Amygdala (tissue), 56 donors: ENCODE measurements at places on chromosomes 1 and 21.

GRCh38 chr1:195568389-195568788 is 1039.9 kb downstream of the KCNT2 start:
- no peak for DNase-seq

DNA sequence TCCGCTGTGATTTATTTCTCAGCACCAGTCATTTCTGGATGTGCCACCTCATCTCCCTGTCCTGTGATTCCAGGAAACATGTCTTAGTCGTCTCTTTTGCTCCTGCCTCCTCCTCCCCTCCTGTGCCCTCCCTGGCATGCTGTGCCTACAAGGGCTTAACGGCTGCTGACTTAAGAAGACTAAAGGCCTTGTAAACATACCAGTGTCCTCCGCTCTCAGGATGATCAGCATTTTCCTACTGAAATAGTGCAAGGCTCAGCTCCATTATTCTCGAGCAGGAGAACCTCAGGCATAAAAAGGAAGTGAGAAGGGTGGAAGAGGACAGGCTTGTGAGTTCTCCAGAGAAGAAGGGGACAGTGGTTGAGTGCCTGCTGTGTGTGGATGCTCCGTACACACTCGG is 61.6 kb upstream of the RUNX3 start:
- no peak for DNase-seq

DNA sequence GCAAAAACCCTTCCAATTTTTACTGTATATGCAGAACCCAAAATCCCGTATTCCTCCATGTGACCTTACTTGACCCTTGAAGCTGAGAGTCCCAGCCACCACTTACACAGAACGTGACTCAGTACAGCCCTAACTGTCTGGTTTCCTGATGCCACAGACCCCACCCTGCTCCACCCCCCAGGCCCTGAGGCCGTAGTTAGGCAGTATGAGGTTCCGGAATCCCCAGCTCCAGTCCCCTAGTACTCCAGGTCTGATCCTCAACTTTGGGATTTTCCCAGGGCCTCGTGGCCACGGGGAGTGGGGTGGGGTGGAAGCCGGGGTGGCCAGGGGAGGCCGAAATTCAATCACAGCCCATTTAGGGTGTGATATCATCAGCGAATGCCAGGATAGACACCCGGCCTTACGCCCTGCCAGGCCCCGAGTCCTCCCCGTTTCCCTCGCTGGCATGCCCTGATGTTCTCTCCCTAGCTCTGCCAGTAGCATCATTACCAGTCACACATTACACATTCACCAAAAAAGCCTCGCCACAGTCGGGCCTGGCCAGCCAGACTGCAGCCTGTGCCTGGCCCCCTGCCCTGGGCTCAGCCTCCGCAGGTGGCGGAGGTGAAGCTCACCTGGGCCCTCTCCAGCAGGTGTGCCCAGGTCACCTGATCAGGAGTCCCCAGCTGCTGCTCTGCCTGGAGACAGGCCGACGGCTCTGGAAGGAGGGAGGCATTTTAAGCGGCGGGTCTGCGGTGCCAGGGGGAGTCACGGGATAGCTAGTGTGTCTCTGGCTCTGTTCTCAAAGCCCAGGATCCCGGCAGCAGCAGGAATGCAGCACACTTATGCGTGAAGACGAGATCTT is 70.8 kb downstream of the SCCPDH start:
- DNase-seq, result no peak

DNA sequence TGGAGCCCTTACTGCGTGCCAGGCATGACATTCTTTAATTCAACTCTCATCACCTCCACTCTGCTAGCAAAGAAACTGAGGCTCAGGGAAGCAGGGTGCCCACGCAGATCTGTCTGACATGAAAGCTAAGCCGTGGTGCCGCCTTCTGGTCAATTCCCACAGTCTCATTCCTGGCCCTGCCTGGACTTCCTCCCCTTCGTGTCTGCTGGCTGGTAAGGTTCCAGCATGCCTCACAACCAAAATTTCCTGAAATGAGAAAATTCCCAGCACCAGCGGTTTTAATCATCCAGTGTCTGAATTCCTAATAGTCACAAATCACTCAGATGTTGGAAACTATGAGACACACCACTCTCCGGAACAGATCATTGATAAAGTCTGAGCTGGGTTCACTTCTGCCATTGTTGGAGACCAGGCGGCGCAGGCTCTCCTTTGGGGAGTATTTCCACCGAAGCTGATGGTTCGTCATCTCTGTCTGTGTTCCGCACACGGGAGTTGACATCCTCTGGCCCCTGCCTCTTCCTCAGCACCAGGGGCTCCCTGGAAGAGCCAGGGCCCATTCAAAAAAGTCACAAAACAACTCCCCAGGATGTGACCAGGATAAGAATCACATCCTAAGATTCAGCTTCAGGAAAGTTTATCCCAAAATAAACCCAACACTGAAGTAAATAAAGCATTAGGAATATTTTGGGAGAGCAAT is 167.7 kb downstream of the PLPP3 start:
- no peak for DNase-seq

GRCh38 chr1:24970399-24970753 is 40.3 kb upstream of the RUNX3 start:
- DNase-seq, result no peak

DNA sequence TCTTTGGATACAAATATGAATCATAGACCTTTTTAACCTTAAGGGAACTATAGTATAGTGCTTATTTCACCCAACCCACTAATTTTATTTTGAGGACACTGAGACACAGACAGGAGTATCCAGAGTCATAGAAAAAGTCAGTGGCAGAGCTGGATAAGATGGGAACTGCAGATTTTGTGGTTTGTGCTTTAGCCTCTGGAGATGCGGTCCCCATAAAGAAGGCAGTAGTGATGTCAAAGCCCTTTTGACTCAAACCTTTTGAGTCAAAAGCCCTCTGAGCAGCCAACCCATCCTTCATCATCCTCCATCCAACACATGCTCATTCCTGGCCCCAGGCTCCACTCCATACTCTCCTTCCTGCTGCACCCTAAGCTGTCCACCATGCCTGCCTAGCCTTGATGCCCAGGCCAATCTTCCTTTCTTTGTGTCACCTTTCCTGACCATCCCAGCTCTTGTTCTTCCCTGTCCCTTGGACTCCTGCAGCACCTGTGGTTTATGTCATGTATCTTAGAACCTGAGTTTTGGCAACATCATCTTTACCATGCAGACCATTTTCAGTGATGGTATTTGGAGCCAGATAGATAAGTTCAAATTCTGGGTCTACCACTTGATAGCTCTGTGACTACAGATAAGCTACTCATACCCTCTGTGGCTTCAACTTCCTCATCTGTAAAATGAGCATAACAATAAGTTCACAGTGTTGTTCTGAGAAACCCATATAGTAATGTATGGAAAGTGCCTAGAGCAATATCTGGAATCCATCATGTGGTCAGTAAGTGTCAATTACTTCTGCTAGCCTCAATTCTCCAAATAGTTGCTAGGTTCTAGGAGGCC is 20.1 kb downstream of the SLAMF1 start:
- no peak for DNase-seq

GRCh38 chr1:183110326-183110880 is 75.7 kb upstream of the LAMC2 start:
- DNase-seq, result no peak

GRCh38 chr1:226332947-226333346 is 24.0 kb upstream of the LIN9 start:
- DNase-seq, result no peak

DNA sequence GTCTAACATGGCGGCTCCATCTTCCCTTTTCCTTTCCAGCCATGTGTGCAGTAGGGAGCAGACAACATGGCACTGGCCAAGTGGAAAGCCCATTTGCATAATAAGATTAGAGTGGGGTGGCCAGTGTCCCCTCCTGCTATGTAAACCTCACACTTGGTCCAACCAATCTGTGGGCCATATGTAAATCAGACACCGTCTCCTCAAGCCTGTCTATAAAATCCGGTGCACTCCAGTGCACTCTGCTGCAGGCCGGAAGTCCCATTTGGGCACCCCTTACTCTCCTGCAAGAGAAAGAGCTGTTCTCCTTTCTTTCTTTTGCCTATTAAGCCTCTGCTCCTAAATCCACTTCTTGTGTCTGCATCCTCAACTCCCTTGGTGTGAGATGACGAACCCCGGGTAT is 44.1 kb downstream of the OLFML3 start:
- no peak for DNase-seq

GRCh38 chr1:98662356-98662670 is 792 bp downstream of the SNX7 start:
- no peak for DNase-seq
